CD14-positive monocyte (primary cell): ENCODE measurements at places on chromosomes 6 and 20.

DNA sequence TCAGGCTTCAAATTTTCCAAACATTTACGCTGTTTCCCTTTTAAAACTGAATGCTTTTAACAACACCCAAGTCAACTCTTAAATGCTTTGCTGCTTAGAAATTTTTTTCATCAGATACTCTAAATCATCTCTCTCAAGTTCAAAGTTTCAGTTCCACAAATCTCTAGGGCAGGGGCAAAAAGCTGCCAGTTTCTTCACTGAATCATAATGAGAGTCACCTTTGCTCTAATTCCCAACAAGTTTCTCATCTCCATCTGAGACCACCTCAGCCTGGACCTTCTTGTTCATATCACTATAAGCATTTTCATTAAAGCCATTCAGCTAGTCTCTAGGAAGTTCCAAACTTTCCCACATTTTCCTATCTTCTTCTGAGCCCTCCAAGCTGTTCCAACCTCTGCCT is 69.1 kb downstream of the RNF217 start:
- no peak for DNase-seq

DNA sequence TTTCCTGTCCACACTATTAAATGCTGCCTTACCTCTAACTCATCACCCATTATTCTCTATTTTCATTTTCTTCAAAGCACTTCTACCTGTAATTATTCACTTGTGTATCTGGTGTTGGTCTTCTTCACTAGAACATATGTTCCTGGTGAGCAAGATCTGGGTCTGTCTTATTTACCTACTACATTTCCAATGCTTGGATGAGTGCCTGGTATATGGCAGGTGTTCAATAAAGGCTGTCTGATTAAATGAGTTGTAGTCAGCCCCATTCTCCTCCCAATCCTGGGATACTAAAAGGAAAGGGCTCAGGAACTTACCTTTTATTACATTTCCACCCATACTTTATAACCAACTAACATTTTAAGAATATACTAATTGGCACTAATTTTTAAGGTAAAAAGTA is 61.0 kb downstream of the CEP162 start:
- DNase-seq = no peak

GRCh38 chr6:52801188-52801841 is 2.3 kb downstream of the GSTA1 start:
- no peak for DNase-seq

- no peak for DNase-seq
Measured at GRCh38 chr6:93219447-93219846, 199.9 kb downstream of the EPHA7 start.

- DNase-seq = no peak
Measured at GRCh38 chr6:91428953-91429560, 842.2 kb upstream of the MAP3K7 start.

GRCh38 chr20:44471481-44471882 is 4.2 kb upstream of the TTPAL start:
- DNase-seq = no peak

- no peak for DNase-seq
Measured at GRCh38 chr6:166600931-166601330, 14.5 kb upstream of the RAMACL start.

GRCh38 chr20:11324990-11325389 is 592.7 kb upstream of the BTBD3 start:
- no peak for DNase-seq

- no peak for DNase-seq
Measured at GRCh38 chr6:160036790-160037206, 67.9 kb downstream of the IGF2R start.

- DNase-seq = no peak
Measured at GRCh38 chr20:13321416-13321815, 100.3 kb downstream of the ISM1 start.

DNA sequence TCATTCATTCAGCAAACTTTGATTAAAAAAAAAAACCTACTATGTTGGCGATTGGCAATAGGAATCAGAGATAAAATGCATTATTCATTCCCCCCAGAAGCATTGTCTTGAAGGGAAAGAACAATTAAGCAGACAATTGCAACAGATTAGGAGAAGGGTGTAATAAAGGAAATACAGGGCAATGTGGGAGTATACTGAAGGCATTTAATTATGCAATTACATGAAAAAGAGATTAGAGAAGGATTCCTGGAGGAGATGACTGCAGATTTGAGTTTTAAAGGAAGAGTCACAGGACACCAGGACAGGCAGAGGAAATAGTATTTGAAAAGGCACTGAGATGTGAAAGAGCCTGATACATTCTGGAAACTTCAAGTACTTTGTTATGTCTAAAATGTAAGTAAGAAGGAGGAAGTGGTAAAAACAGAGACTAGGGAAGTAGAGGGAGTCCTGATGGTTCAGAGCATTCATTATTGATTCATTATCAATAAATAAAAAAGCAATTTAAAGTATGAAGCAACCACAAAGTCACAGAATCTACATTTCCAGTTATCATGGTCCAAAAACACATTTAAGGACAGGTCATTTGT is 43.7 kb downstream of the THEMIS start:
- DNase-seq = no peak
